ENCODE measurements at places on chromosomes 1 and 21.

GRCh38 chr1:199979071-199979470 is 48.4 kb upstream of the NR5A2 start:
- DNase-seq = no peak

DNA sequence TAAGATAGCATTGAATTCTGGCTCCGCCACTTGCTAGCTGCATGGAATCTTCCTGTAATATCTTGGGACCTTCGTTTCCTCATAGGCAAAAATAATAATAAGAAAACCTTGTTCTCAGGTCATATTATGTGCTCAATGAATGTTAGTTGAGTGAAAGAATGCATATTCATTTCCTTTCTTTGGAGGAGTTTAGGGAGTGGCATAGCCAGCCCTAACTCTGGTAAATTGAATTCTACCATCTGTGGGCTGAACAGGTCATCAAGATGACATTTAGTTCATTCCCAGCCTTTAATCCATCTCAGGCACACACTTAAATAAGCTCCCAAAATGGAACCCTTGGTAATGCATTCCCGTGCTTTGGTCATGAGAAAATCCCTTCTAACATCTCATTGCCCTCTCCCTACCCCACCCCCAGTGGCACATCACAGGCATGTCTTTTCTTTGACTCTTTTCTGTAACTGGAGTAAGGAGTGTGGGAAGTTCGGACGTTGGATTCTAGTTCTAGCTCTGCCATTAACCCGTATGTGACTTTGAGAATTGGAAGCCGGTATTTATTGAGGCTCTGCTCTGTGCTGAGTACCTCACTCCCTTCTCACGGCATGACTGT is 13.2 kb upstream of the MYOG start:
- DNase-seq = no peak

GRCh38 chr1:74357756-74358155 is 122.6 kb downstream of the TNNI3K start:
- no peak for DNase-seq

- DNase-seq = no peak
These were observed 190.4 kb downstream of the ZBTB18 start for GRCh38 chr1:244241438-244241837.

DNA sequence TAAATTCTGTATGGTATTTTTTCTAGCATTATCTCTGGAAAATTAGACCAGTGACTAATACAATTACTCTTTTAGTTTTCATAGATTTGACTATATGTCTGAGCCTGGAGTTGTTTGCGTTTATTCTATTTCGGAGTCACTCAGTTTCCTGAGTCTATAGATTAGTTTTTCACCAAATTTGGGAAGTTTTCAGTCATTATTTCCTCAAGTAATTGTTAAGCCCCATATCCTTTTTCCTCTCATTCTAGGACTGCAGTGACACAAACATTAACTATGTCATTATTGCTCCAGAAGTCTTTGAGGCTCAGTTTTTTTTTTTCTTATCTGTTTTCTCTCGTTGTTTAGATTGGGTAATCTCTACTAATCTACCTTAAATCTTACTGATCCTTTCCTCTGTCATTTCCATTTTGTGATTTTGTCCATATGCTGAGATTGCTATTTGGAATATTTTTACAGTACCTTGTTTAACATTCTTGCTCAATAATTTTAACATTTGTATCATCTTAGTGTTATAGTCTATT is 886.2 kb downstream of the LTN1 start:
- no peak for DNase-seq

DNA sequence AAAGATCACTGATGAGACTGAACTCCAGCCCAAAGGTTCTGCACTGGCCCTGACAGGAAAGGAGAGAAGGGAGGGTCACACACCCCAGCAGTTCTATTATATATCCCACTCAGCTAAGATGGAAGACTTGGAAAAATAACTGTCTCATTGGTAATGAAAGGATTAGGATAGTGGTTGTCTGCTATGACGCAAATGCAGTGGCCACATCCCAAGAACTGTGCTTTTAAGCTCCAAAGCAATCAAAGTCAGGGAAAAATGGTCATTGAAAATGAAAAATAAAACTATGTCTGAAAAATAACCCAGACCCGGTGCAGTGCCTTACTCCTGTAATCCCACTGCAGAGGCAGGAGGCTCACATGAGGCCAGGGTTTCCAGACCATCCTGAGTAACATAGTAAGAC is 31.0 kb downstream of the PSMG1 start:
- no peak for DNase-seq

- DNase-seq = peak; percentile 62
These were observed at the start of gene AGO4 for GRCh38 chr1:35807614-35808449. AGO4 (plus strand) TSS chr1:35808016; CDS start chr1:35808417, 401 bp downstream.

- no peak for DNase-seq
These were observed 53.4 kb downstream of the ZBTB18 start for GRCh38 chr1:244104309-244105060.

GRCh38 chr1:172547071-172547470 is 14.1 kb downstream of the SUCO start:
- DNase-seq = no peak

DNA sequence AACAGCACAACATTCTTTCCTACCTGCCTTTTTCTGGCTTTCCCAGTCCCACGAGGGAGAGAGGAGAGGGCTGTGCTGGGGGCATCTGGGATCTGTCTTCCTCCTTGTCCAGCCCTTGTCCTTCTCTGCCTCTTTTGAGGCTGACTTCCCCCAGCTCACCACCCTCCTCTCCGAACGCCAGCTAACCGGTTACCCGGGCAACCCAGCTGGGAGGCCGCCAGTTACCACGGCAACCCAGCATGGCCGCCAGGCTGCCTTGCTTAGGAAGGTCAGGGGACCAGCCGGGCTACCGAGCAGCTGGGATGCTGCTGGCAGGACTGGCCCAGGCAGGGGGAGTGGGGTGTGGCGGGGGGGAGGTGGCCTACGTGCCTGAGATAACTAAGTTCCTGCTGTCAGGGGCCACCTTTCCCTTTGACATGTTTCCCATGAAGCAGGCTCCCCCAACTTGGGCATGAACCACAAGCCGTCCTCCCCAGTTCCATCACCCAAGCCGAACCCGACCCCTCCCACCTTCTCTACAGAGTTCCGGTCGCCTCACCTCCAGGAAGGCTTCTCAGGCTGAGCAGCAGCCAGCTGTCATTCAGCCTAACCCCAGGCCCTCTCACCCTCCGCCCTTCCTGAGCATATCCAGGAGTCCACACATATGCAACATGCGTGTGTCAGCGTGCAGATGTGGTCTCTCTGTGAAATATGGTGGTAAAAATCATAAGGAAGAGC is 8.7 kb downstream of the PLEKHA6 start:
- peak; percentile 90 for DNase-seq

DNA sequence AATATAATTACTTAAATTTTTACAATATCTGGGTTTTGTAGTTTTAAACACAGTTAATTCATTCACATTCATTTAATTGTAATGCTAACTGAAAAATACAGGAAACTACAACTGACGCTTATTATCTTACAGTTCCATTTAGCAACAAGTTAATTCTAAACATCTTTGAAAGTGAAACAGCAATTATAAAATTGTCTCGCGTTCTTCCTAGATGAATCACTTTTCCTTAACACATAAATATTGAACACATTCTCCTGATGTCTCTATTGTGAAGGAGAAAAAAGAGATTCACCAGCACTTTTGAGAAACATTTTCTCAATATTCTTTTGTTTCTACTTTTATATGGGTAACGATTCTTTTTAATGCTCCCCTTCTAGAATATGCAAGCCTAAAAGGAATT is 6.4 kb downstream of the PTGFR start:
- DNase-seq = no peak

DNA sequence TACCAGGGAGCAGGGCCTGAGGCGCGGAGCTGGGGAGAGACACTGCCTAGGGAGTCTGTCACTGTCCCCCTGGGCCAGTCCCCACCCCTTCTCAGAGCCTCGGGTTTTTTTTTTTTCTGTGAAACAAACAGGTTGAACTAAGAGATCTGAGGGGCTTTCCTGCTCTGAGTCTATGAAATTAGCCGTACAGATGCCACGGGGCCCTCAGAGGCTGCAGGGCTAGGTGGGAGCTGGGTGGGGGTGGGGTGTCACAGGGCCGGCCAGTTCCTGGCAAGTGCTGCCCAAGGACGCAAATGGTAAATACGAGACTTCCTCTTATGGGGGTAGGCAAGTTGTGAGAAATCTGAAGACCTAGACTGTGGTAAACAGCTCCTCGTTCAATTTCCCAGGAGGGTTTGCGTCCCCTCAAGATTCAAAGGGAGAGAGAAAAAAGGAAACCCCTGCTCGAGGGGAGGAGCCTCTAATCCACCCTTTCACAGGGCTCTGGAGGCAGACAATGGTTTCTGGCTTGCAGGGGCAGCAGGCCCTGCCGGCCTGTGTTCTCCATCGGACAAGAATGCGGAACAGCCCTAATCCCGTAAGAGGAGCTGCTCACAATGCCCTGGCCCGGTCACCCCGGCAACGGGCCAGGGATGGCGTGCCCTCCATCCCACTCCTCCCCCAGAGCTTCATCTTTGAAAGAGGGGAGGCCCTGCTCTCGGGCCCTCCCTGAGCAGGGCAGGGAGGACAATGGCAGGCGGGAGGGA is 7.8 kb downstream of the NUAK2 start:
- no peak for DNase-seq

GRCh38 chr1:39609618-39610331 is 29.7 kb downstream of the HEYL start:
- DNase-seq = no peak

- no peak for DNase-seq
These were observed 319.2 kb downstream of the TPR start for GRCh38 chr1:186055846-186056245.

- DNase-seq = no peak
These were observed 223.6 kb upstream of the JUN start for GRCh38 chr1:59007429-59007819.

- DNase-seq = no peak
These were observed 1.8 kb upstream of the SLC25A34 start for GRCh38 chr1:15734296-15734695.

DNA sequence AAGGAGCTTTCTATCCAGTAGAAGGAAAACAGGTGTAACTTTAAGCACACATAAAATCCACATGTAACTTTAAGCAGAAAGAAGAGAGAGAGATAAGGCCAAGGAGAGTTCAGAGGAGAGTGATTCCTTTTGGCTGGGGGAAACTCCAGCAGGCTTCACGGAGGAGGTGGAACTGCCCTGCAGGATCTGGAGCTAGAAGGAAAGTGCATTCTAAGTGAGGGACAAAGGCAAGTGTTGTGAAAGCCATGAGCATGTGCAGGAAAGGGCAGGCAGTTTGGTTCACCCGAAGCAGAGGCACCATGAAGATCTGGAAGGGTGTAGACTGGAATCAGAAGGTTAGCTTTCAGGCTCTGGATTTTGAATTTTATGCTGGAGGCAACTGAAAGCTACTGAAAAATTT is 46.3 kb downstream of the GADD45A start:
- no peak for DNase-seq

DNA sequence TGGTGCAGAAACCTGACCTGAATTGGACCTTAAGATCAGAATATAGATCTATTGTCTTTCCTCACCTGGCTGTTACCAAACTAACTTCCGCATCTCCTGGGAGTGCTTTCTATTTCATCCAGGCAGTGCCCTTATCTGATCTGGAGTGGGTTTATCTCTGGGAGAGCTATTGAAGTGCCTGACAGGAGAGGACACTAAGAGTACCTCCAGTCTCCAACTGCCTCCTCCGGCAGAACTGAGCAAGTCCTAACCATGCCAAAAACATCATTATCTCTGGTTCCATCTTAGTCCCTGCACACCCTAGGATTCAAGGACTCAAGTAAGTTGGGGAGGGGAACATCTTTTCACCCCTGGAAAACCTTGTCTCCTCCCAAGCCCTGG is 12.4 kb upstream of the KCNJ15 start:
- DNase-seq = no peak

- DNase-seq = no peak
These were observed 10.1 kb downstream of the JMJD4 start for GRCh38 chr1:227725046-227725445.

GRCh38 chr1:87778896-87779295 is 450.2 kb downstream of the LMO4 start:
- DNase-seq = no peak

DNA sequence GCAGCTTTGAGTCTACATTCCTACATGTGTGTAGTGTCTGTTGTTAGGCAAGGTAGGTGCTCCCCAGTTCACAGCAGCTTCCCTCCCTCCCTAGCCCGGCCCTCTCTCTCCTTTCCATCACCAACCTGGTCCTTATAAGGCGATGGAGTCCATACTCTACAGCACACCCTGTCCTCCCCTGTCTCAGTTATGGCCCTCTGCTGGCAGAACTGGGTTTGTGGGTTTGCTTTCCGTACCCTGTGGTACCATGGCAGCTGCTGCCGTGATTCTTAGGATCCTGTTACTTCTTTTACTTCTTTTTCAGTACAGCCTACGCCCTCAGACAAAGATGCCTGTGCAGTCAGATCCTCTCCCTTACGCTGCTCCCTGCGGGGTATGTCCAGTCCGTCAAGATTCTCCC is 31.7 kb downstream of the AK5 start:
- DNase-seq = no peak

- peak; percentile 38 for DNase-seq
These were observed 363.5 kb downstream of the MRPL39 start for GRCh38 chr21:25243808-25244207.

DNA sequence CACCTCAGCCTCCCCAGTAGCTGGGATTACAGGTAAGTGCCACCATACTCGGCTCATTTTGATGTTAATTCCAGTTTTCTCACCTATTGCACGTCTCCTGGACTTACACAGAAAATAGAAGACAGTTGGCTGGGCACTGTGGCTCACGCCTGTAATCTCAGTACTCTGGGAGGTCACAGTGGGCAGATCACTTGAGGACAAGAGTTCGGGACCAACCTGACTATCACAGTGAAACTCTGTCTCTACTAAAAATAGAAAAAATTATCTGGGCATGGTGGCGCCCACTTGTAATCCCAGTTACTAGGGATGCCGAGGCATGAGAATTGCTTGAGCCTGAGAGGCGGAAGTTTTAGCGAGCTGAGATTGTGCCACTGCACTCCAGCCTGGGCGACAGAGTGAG is 44.1 kb downstream of the DYRK1A start:
- no peak for DNase-seq

DNA sequence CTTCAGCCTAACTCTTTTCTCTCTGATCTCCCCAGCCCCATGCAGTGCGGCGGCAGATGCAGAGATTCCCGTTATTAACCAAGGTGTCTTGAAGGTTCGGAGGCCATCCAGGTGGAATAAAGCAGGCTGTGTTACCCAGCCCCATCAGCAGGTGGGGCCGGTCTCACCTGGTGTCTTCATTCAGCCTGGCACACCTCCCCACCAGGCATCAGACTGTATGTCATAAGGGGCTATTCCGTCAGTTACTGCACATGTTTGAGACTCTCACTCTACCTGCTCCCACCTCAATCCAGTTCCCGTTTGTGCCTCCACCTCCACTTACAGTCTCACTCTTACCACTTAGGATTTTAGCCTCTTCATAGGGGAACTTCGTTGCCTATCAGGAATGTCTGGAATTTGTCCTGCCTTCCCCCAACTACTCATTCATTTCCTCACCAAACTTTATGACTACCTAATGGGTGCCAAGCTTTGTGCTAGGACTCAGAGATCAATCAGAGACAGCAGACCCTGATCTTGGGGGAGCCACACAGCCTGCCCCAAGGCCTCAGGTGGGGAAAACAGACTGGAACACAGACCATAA is 170.2 kb downstream of the PLPP3 start:
- DNase-seq = no peak
